Activated CD4-positive, alpha-beta memory T cell treated with anti-CD3 and anti-CD28 coated beads for 36 hours (primary cell): ENCODE measurements at places on chromosomes 13 and 19.

DNA sequence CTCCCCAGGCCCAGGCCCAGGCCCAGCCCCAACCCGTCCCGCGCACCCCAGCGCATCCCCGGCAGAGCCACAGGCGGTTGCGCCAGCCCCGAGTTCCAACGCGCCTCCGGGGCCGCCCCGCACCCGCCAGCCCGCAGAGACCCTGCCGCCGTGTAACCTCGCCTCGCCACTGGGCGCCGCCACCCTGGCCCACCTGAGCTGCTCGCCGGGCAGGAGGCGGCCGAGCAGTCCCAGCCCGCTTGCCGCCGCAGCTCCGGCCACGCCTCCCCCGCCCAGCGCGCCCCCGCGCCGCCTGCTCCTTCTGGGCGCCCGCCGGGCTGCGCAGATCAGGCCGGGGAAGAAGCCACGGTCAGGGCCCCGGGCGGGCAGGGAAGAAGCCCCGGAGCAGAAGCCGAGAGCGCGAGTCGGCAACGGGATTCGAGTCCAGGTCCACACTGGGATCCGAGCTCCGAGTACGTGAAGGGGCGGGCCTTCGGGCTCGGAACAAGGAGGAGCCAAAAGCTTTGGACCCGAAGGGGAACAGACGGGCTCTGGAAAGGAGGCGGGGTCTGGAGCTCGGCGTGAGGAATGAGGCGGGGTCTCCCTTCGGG lies at the start of gene MBOAT7:
Gene MBOAT7, minus strand, starts transcription at position 436 of the 590 bp plus-strand sequence. CDS start 1,072 bp downstream, outside the sequence.
- DNase-seq = no peak

- DNase-seq = no peak
Measured at GRCh38 chr13:107124129-107124718, 556.3 kb upstream of the ARGLU1 start.

DNA sequence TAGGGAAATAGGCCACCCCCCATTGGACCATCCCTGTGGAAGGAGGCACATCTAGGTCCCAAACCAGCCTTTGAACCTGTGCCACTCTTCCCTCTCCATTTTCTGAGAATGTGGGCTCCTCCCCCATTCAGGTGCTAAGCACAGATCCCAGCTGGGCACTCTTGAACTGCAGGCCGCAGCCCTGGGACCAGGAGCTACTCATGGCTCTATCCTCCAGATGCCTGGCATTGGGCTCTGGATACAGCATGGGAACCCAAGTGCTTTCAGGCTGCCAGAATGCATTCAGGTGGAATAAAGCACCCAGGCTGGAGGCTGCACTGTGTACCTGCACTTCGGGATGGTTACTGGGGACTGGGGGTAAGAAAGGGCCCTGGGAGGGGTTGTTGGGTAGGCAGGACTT lies 1372.3 kb upstream of the SPRY2 start:
- no peak for DNase-seq

DNA sequence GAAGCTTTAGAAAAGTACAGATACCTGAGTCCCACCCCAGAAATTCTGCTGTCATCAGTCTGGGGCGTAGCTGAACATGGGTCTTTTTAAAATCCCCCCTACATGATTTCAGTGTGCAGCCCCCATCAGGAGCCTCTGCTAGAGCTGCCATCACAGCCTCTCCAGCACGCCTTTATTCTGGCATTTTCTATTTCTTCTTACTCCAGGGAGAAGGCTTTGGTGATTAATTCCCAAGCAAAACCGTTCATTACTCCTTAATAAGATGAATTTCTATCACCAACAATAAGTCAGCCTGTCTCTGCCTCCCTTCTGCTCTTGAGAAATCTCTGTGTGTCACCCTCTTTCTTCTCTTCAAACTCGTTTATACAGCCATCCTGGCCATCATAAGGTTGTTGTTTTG lies 160.3 kb downstream of the KATNAL1 start:
- DNase-seq = no peak

- DNase-seq = no peak
Measured at GRCh38 chr19:2224754-2225349, 11.3 kb downstream of the PLEKHJ1 start.
